ENCODE measurements at places on chromosomes 1 and 21.

GRCh38 chr1:56638248-56638647, 6.9 kb upstream of the PRKAA2 start:
- DNase-seq: no peak

- no peak for DNase-seq
Observed at GRCh38 chr1:93992954-93993353, 83.7 kb upstream of the GCLM start.

- no peak for DNase-seq
Observed at GRCh38 chr1:184686540-184686939, 68.1 kb downstream of the EDEM3 start.

DNA sequence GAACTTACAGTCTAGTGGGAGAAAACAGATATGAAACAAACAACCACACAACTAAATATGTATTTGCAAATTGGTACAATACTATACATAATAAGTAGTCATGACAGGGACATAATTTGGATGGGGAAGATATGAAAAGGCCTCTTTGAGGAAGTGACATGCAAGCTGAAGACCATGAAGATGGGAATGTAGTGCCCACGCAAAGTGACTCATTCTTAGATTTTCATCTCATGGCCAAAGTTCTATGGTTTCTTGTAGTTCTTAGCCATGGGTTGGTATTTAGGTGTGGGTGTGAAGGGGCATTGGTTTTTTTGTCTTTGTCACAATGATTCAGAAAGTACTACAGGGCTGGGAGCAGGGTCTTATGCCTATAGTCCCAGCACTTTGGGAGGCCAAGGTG, 105.4 kb upstream of the FAM78B start:
- DNase-seq: no peak

DNA sequence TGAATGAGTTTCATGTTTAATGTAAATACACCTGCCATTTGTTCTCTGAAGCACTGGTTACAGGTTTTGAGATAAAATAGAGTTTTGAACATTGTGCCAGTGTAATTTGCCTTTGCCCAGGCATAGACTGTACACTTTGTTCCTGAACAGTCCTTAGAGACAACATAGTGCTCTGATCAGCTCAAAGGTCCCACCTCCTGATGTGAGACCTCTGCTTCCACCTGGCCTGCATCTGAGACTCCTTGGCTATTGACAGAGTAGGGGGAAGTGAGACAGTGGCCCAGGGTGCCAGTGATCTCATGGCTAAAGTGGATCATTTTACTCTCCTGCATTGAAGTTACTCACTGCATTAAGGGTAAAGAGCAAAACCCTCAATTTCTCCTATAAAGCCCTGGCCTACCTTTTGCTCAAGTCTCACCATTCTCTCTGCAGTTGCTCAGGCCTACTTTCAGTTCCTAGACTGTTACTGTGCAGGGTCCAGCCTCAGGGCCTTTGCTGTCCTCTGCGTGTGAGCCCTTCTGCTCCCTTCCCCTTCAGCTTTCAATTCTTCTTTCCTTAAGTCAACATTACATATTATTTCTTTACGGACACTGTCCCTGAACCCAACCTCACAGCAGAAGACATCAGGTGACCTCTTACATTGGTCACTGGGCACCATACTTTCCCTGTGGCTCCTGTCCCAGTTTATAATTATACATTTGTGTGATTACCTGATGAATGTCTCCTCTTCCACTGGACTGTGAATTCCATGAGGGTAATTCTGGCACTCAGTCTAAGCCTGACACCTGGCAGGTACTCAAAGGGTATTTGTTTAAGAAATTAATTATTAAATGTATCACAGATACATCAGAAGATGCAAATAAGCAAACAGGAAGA, 142.9 kb downstream of the ROR1 start:
- no peak for DNase-seq

DNA sequence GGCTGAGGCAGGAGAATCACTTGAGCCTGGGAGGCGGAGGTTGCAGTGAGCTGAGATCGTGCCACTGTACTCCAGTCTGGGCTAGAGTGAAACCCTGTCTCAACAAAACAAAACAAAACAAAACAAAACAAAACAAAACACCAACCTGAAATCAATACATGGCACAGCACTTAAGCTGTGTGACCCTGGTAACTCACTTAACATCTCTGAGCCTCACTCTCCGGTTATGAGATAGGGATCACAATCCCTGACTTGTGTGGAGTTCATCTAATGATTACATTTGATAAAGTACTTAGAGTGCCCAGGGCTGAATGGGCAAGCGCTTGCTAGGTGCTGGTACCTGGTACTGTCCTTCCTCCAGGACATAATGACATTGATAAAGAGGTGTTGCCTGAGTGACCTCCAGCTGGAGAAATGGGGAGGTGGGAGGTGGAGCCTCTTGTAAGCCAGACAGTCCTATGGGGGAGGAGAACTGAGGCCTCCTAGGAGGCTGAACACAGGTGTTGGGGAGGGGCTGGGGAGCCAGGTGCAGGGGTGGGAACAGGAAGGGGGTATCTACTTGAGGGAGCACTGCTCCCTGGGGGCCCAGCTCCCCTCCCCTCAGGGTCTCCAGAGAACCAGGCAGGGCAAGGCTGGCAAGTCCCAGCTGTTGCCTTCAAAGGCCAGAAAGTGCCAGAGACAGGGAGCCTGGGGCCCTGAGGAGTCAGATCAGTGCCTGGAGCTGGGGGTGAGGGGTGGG, 17.9 kb downstream of the FOXO6 start:
- no peak for DNase-seq

DNA sequence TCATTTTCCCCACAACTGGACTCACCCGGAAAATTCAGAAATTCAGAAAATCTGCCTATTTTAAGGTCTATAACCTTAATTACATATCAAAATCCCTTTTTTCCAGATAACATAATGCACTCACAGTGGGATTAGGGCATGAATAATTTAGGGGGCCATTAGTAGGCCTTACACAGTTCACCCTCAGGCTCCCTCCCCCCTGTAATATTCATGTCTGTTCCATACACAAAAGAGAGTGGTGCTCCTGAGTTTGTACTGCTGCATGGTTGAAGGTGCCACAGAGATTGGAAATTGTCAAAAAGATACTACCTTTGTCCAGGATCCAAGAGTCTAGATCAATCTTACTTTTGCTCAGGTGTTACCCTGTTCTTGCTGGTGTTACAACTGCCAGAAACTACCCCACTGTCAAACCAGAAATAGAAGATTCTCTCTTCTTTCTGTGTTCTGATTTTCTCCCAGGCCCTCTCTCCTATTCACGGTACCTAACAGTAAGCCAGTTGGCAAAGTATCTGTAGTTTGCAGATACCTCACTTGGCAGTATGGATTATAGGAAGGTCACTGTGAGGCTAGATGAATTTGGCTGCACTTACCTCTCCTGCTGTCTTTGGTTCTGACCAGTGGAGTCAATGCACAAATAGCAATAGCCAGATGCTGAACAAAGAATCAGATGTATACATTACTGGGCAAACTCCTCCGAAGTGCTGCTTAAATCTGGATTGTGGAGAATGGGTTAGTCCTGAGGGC, 53.2 kb downstream of the C1orf198 start:
- no peak for DNase-seq

GRCh38 chr1:120178799-120179756, 2.8 kb upstream of the SEC22B start:
- DNase-seq: no peak

DNA sequence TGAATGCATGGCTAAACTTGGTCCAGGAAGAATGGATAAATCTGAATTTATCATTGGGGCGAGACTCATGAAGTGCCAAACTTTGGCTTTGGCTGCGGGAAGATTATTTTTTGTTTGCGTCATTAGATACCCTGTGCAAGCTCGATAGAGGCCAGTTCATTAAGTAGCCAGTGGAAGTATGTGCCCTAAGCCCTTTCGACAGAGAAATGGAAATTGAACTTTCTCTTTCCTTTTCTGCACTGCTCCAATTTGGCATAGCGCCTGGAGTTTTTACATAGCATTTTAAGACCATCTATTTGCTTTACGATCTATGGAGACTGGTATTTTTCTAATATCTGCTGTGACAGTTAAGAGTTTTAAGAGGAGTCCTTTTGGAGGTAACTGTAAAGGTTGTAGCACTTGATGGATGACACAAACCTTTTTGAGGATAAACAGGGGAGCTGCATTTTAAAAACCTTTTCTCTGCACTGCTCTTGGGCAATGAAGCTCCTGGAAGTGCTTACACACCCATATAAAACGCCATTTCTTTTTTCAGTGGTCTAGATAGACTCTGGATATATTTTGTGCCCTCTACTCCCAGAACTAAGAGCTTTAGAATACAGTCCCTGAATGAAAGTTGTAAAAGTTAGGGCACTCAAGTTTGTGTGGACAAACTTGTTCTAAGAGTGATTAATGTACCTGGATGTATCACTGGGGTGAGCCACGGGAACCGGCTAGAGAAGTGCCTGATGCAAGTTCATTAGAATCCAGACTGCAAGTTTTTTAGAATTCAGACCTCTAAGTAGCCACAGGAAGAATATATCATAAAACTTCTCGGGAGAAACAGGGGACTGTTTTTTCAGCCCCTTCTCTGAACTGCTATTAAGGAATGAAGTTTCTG, 41.3 kb upstream of the CFHR3 start:
- DNase-seq: no peak

- DNase-seq: no peak
Observed at GRCh38 chr1:24898909-24899439, 31.1 kb downstream of the RUNX3 start.

DNA sequence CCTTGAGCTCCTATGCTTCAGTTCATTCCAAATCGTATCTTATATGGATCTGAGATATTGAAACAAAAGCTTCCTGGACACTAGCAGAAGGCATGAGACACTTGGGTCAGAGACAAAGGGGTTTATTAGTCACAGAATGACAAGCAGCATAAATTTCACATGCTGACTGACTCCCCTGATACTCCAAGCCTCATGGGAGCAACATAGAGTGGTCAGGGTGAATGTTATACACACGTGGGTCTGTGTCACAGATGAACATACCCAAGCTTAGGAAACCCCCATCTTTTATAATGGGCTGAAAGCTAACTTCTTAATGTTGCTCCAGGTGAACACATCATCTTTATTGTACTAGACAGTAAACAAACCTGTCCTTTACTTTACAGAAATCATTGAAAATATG, 599.9 kb upstream of the RGS18 start:
- DNase-seq: no peak

Measured in stimulated activated CD8-positive, alpha-beta memory T cell treated with anti-CD3 and anti-CD28 coated beads, Interleukin-7, amount 100 ng/mL, for 1 hour (primary cell).